ENCODE measurements at places on chromosomes 2 and 18.

DNA sequence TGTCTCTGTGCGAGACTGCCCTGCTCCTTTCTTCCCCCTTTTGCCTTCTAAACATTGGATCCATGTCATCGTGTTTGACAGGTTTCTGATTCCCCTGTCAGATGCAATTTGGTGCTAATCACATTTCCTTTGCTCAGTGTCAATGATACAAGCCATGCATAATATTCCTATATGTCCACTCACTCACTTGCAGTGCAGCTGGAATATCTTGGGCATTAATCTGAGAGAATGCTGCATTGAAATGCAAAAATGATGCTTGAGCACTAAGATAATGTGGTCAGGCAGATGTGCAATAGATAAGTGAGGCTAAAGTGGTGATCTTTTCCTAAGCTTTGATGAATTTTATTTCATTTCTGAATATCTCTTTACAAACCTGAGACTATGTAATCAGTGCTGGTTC is 375.5 kb downstream of the PARD3B start:
- no peak for DNase-seq

- DNase-seq, result no peak
Measured at GRCh38 chr2:139613264-139613663, 833.1 kb upstream of the NXPH2 start.

DNA sequence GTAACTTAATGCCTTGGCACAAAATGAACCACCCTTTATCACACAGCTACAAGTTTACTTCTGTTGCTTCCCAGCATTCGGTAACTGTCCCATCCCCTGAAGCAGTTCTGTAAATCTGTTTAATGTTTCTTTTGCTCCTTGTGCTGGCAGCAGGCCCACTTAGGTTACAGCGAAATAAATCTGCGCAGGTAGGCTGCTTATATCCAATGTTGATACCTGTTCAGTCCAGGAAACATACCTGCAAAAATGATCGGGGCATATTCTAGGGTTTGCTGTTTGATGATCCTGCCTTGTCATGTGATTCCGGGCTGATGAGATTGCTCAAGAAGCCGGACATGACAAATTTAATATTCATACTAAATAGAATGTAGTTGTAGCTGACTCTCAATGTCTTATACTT is 23.3 kb downstream of the PELI1 start:
- DNase-seq, result no peak

- DNase-seq, result no peak
Measured at GRCh38 chr2:85963068-85963467, 74.3 kb upstream of the ST3GAL5 start.

- peak; percentile 86 for DNase-seq
Measured at GRCh38 chr18:58177004-58177717, 133.1 kb downstream of the NEDD4L start.

- no peak for DNase-seq
Measured at GRCh38 chr2:159614534-159615366, 1.6 kb downstream of the BAZ2B start.

DNA sequence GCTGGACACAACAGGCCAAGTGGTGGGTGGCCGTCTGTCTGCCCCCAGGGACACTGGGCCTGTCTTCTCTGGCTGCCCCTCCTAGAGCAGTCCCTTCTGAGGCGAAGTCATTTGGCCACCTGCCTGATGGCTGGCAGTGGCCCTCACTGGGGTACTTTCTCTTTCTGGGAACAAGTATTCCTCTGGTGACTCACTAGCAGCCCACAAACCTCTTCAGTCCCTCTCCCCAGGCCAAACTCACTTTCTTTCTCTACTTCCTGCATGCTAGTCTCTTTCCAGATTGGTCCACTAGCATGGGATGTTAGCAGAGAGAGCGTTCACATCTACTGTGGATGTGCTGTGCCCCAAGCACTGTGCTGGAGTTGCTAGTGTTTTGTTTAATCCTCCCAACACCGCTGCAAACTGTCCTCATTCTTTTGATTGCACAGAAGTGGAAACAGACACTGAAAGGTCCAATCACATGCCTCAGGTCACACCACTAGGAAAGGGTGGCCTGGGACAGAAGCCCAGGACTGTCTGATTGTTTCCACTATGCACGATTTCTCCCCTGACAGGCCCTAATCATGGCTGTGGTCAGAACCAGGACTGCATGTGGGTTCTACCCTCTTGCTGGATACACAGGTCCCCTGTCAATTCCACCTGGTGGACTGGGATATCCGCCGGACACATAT is 5.2 kb downstream of the DYSF start:
- peak; percentile 70 for DNase-seq

- DNase-seq, result no peak
Measured at GRCh38 chr2:128777196-128778035, 458.7 kb upstream of the HS6ST1 start.

DNA sequence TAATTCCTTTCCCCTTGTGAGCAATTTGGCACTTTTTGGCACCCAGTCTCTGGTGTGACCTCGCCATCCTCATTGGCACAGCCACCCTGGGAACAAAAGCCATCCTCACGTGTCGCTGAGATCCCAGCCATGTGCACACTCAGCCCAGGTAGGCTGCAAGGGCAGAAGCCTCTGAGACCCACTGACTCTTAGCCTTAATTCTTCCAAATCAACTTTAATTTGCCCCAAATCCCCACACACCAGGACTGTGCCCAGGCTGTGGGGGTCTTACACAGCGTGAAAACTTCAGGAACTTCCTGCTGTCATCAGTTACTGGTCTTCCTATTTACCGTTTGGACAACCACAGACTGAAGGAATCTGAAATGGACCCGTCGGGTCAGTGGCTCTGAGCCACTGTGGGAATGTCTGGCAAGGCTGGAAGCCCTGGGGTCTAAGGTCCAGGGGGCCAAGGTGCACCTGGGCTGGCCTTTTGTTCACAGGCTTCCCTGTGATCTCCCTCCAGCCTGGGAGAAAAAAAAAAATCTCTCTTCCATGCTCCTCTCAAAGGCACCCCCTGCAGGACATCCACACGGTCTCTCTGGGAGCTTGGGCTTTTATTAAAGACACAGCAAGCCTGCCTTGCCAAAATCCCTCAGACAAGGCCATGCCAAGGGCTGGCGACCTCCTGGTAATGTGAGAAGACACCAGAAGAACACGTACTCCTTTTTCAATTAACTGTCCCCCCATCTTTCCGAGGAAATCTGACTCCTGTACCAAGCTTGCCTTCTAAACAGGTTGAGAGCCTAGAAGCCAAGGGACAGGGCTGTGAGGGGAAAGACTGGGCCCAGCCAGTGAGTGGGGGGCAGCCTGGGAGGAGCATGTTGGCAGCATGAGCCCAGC is 42.1 kb upstream of the LAPTM4A start:
- peak; percentile 80 for DNase-seq

GRCh38 chr2:64914735-64915509 is 74.3 kb upstream of the SLC1A4 start:
- DNase-seq, result peak; percentile 57

DNA sequence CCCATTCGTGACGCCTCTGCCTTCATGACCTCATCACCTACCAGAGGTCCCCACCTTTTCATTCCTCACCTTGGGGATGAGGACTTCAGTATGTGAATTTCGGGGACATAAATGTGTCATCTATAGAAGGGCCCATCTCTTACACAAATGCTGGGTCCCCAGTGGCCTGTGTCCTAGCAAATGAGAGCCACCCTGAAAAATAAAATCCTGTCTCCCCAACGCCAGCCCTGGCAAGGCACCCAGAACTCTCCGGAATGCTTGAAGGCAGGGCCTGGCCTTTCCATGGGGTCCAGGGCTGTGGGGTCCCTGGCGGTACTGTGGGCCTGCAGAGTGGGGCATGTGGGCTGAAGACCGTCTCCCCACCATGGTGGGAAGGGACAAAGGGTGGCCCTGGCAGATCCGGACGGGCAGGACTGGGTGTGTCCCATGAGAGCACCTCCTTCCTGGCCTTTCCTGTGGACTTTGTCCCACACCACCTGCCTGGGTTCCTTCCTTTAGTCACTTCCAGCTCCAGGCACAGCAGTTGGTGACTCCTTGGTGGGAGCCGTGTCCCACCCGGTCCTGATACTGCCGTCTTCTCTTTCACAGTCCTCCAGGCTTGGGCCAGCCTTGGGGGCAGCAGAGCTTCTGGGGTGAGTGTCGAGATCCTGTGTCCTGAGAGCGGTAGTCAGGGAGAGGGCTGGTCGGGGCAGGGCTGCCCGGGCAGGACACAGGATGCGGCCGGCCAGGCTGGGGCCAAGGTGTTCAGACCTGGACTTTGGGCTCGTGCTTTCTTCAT is 18.6 kb downstream of the CAPN10 start:
- DNase-seq, result no peak

DNA sequence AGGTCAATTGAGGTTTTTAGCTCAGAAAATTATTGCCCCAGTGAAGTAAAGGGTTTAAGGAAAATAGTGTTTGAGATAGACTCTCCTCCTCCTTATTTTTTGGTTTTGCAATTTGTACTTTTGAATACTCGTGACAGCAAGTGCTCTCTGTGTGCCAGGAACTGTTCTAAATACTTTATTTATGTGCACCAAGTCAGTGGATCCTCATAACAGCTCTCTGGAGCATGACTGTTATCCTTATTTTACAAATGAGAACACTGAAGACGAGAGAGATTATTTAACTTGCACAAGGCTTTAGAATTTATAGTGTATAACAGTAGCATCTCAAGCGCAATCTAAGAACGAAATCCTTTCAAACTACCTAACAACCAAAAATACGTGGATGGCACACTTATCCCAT is 24.7 kb downstream of the BABAM2 start:
- DNase-seq, result no peak

- no peak for DNase-seq
Measured at GRCh38 chr18:68564351-68564750, 150.6 kb downstream of the TMX3 start.

GRCh38 chr2:1676913-1677820 is 67.1 kb downstream of the PXDN start:
- DNase-seq, result no peak

DNA sequence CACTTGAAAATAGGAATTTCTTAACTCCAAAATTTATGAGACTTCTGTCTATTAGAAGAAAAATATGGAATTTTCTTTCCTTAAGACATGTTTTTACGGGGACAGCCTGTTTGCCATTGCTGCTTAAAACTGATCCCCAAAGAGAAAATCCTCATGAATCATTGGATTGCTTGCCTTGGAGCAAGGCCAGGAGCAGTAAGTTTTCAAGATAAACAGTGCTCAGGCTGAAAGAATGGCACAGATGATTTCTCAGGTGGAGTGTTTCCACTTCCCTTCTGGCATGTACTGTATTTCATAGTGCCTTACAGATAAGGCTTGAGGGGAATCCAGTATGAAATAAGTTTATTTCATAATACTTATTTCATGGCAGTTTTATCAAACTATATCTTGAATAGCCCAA is 74.3 kb upstream of the MMADHC start:
- peak; percentile 48 for DNase-seq

GRCh38 chr2:132766573-132766972 is 96.6 kb upstream of the LYPD1 start:
- DNase-seq, result no peak

GRCh38 chr18:47427923-47428637 is 176.6 kb upstream of the SKOR2 start:
- no peak for DNase-seq

GRCh38 chr2:2399396-2399795 is 68.3 kb upstream of the MYT1L start:
- no peak for DNase-seq

- no peak for DNase-seq
Measured at GRCh38 chr2:48597492-48597891, 20.2 kb upstream of the GTF2A1L start.

GRCh38 chr2:179991344-179991743 is 15.8 kb downstream of the CWC22 start:
- no peak for DNase-seq

- DNase-seq, result no peak
Measured at GRCh38 chr18:48300463-48300961, 108.7 kb downstream of the ZBTB7C start.

GRCh38 chr2:634041-634440 is 43.2 kb downstream of the TMEM18 start:
- no peak for DNase-seq

GRCh38 chr2:46269544-46270273 is 27.5 kb upstream of the EPAS1 start:
- DNase-seq, result peak; percentile 92
